ENCODE measurements at places on chromosomes 2 and 18.
A peak's percentile ranks its signal among the peaks of the same experiment; 100 is the strongest.

DNA sequence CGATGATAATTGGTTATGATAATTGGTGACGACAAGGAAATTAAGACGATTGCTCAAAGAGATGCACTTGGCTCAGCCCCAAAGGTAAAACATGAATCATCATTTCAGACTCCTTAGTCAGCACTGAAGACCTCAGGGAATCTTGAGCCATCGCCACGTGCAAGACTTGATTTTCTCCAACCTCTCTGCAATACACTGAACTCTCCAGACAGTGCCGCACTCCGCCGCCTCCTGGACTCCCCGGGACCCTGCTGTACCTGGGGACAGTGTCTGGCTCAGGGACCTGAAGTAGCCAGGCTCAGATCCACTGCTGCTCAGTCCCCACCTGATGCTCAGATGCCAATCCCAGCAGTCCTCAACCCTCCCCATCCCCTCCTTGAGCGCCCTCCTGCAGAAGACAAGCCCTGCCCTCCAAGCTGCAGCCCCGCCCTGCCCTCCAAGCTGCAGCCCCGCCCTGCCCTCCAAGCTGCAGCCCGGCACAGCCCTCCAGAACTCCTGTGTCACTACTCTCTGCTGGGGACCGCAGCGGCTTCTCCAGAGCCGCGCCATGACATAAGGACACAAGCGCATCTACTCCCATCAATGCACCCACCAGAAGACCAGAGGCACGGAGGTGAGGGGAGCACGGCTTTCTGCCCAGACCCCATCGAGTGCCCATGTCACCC is 1.1 kb downstream of the TMEM18 start:
- H3K27me3 ChIP-seq = no peaks in the 10 kb centered on the region
- DNase-seq = no peak
- H3K36me3 ChIP-seq = no peaks in the 10 kb centered on the region
- H3K4me1 ChIP-seq = peaks cover 56% of the 10 kb centered on the region

GRCh38 chr2:69177785-69178636 is 165.0 kb downstream of the ANTXR1 start:
- H3K27ac ChIP-seq = peak overlapping the region; percentile 98
- H3K4me1 ChIP-seq = peaks cover 67% of the 10 kb centered on the region
- peak; percentile 94 for DNase-seq

DNA sequence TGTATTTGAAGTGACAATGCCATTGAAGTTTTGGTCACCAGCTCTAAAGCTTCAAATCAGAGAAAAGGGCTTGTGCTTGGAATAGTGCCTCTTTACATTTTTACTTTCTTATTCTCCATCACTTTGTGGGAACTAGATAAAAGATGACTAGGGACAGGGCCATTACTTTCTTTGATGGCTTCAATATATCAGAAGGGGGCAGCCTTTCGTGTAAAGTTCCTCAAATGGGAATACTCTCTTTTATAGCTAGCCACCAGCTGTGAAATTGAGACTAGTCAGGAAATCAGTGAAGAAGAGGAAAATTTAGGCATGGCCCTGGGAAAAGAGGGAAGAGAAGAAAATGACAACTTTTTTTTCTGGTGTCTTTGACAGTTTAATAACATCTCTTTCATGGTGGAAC is 242.5 kb downstream of the DCC start:
- DNase-seq = no peak
- H3K27me3 ChIP-seq = no peaks in the 10 kb centered on the region
- no peak overlapping the region for H3K4me3 ChIP-seq

DNA sequence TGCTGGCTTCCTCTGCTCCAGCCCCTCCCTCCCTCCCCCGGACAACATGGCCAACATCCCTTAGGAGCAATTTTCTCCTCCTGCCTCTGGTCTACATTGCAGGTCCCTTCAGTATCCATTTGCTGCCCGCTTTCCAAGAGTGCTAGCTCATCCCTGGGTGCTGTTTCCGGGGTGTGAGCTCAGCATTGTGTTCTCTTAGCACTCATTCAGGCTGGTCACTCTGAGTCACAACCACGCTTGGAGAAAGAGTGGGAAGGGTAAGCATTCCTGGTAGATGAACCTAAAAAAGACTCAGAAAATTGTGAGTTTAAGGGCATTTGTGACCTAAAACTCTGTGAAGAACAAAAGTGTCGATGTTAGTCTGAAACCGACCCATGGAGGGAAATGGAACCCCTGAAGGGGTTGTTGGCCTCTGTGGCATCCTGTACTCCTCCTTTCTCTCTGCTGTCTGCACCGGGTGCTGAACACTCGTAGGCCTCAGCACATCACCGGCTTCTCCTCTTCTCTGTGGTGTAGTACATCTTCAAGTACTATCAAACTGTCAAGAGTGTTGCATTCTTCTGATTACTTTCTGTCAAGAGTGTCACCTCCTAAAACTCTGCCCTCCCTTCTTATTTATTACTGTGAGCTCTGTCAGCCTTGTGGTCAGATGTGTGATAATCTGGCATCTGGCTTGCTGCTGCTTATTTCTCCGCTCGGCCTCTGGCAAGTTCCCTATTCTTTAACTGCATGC is 73.0 kb downstream of the CTNNA2 start:
- H3K27me3 ChIP-seq = peaks cover 11% of the 10 kb centered on the region
- DNase-seq = no peak
- no peaks in the 10 kb centered on the region for H3K36me3 ChIP-seq
- H3K27ac ChIP-seq = no peak overlapping the region
- no peak overlapping the region for H3K4me3 ChIP-seq

- no peaks in the 10 kb centered on the region for H3K4me1 ChIP-seq
- H3K27ac ChIP-seq = no peak overlapping the region
- H3K4me3 ChIP-seq = no peak overlapping the region
- DNase-seq = no peak
These were observed 81.1 kb downstream of the TMEM17 start for GRCh38 chr2:62424899-62425298.

DNA sequence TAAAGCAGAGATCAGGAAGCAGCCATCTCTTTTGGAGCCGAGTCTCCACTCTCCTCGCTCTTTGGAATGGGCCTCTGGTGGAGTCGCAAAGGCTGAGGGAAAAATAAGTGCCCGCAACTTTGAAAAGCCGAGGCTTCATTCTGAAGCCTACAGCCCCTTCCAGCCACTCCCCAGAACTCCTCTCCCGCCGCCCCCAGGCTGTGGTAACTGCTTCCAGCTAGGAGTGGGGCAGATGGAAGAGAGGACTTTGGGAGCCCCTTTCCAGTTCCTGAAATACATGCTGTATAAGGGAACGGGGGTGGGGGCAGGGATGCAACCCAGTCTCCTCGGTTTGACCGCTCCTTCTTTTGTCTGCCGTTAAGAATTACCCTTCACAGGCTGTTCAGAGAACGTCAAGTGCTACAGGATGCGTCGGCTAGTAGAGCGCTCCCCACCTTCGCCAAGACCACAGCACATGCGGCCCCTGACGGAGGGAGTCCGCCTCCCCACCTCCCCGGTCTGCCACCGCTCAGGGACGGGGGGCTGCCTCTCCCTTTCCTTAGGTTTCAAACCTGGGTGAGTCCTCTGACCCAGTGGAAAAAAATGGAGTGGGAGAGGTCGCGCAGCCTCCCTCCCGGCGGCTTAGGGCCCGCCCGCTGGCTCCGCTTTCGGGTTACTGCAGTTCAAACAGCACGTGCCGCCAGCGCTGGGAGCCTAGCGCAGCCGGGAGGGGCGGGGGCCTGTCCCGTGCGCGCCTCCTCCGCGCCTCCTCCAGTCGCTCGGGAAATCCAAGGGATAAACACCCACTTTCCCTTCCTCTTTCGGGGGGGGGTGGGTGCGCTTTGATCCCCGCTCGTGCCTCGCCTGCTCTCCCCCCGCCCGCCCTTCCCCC is 4.9 kb downstream of the CYP26B1 start:
- H3K36me3 ChIP-seq = peaks cover 3% of the 10 kb centered on the region
- H3K4me1 ChIP-seq = peaks cover 42% of the 10 kb centered on the region
- no peak for DNase-seq
- H3K27me3 ChIP-seq = peaks cover 21% of the 10 kb centered on the region

DNA sequence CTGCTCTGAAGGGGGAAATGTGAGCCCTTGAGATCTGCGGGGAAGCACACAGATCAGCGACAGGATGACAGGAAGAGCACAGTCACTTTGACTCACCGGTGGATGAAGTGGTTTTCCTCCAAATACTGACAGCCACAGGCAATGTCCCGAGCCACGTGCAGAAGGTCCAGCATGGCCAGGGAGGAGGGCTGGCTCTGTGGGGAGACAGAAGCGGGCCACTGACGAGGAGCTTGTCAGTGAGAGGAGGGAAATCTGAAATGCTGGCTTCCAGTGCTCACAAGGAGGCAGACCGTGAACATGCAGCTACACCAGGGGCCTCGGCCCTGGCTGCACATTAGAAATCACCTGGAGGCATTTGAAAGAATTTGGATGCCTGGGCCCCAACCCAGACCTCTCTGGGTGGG is 98.7 kb downstream of the CLIP4 start:
- H3K4me3 ChIP-seq = no peak overlapping the region
- H3K36me3 ChIP-seq = peaks cover 4% of the 10 kb centered on the region
- no peak overlapping the region for H3K27ac ChIP-seq
- H3K27me3 ChIP-seq = no peaks in the 10 kb centered on the region
- no peaks in the 10 kb centered on the region for H3K4me1 ChIP-seq
- DNase-seq = no peak

DNA sequence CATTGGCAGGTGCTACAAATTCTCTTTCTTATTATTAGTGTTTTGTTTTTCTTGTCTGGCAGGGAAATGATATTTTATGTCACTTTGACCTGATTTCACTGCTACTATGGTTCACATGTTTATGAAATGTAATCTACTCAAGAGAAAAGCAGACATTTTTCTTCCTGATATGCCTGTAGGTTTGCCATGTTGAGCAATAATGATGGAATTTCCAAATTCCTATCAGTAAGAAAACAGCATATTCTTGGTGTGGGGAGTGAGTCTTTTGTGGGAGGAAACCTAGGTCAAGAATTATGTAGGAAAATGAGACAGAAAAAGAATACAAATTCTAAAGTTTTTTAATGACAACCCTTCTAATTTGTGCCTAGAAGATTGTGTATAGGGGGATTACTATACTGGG is 356.4 kb downstream of the SLC4A3 start:
- no peaks in the 10 kb centered on the region for H3K27me3 ChIP-seq
- no peaks in the 10 kb centered on the region for H3K36me3 ChIP-seq
- H3K4me1 ChIP-seq = peaks cover 4% of the 10 kb centered on the region
- no peak for DNase-seq
- no peak overlapping the region for H3K27ac ChIP-seq

DNA sequence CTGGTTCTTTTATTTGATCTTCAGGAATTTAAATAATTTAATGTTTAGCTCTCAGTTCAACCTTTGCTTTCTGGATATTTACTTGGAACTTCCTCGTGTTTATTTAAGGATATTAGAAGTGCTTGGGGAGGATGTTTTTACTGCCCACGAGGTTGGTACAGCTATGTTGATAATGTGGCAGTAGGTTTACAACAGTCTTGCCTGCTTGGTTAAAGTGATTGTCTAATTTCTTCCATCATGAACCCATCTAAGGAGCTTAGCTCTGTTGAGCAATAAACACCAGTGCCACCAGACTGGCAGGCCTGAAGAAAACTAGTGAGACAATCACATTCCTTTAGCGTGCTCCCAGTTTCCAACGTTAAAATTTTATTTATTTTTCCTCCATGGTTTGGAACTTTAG is 94.5 kb downstream of the ICOS start:
- H3K4me1 ChIP-seq = peaks cover 4% of the 10 kb centered on the region
- no peak for DNase-seq
- H3K27ac ChIP-seq = no peak overlapping the region
- H3K4me3 ChIP-seq = no peak overlapping the region
- no peaks in the 10 kb centered on the region for H3K27me3 ChIP-seq

- no peak overlapping the region for H3K27ac ChIP-seq
- no peak for DNase-seq
- no peaks in the 10 kb centered on the region for H3K36me3 ChIP-seq
- H3K4me1 ChIP-seq = peaks cover 8% of the 10 kb centered on the region
- no peak overlapping the region for H3K4me3 ChIP-seq
These were observed 23.8 kb upstream of the HNRNPA3 start for GRCh38 chr2:177188482-177189469.

GRCh38 chr2:228871012-228871411 is 400.1 kb downstream of the PID1 start:
- H3K4me3 ChIP-seq = no peak overlapping the region
- peaks cover 4% of the 10 kb centered on the region for H3K4me1 ChIP-seq
- H3K27me3 ChIP-seq = peaks cover 2% of the 10 kb centered on the region
- H3K36me3 ChIP-seq = no peaks in the 10 kb centered on the region

DNA sequence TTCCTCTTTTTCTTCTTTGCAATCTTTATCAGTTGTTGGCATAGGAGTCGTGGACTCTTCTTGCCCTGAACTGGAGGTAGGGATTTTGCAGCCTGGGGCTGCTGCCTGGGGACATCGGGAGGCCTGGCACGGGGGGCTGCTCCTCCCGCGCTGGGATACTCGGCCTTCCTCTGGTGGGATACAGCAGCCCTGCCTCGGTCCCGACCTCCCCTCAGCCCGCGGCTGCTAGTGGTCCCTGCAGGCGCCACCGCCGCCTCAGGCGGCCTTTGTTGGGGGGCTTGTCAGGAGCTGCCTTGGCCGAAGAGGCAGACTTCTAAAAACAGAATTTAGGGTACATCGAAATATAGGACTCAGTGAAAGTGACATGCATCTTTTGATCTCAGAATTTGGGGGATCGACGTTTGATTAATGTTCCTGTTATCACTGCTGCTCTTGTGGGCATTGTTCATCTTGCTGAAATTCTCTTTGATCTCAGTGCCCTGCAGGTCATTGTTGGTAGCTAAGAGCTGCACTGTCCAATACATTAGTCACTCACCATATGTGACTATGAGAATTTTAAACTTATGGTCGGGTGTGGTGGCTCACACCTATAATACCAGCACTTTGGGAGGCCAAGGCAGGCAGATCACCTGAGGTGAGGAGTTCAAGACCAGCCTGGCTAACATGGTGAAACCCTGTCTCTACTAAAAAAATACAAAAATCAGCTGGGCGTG is 16.3 kb downstream of the POLR2D start:
- no peak for DNase-seq
- H3K4me1 ChIP-seq = no peaks in the 10 kb centered on the region
- H3K36me3 ChIP-seq = peaks cover 9% of the 10 kb centered on the region
- no peak overlapping the region for H3K27ac ChIP-seq

DNA sequence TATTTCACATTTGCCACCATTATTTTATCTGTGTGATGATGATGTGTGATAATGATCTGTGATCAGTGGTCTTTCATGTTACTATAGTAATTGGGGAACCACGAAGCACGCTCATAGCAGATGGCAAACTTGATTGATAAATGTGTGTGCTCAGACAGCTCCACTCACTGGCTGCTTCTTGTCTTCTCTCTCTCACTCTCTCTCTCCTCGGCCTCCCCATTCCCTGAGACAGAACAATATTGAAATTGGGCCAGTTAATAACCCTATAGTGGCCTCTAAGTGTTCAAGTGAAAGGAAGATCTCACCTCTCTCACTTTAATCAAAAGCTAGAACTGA is 60.7 kb upstream of the RAPGEF4 start:
- H3K36me3 ChIP-seq = peaks cover 10% of the 10 kb centered on the region
- H3K27ac ChIP-seq = no peak overlapping the region
- DNase-seq = no peak
- H3K27me3 ChIP-seq = no peaks in the 10 kb centered on the region
- H3K4me1 ChIP-seq = peaks cover 11% of the 10 kb centered on the region
- no peak overlapping the region for H3K4me3 ChIP-seq

All from chondrocyte (in vitro differentiated cells).